Nephron progenitor cell (in vitro differentiated cells): ENCODE measurements at places on chromosomes 5 and 9.

DNA sequence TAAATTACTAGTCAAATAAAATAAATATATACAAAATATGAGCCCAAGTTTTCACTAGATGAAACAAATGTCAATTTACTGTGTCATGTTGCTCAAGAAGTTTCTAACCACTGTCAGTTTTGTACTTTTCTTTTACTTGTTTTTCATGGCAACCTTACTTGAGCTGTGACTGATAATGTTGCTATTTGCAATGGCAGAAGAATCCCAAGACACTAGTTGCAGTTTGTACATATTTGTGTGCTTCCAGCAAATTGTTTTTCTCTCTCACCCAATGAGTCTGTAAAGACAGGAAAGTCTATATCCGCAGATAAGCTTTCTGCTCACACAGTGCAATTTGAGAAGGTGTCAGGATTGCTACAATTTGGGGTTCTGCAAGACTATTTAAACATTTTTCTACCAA lies 338.6 kb upstream of the PCSK5 start:
- H3K27me3 ChIP-seq: peaks cover 8% of the 10 kb centered on the region
- no peak overlapping the region for H3K27ac ChIP-seq
- H3K4me3 ChIP-seq: no peak overlapping the region
- H3K4me1 ChIP-seq: no peaks in the 10 kb centered on the region
- H3K36me3 ChIP-seq: peaks cover 2% of the 10 kb centered on the region
- no peak for DNase-seq

- no peaks in the 10 kb centered on the region for H3K36me3 ChIP-seq
- H3K27me3 ChIP-seq: peaks cover 32% of the 10 kb centered on the region
- H3K4me1 ChIP-seq: no peaks in the 10 kb centered on the region
- no peak overlapping the region for H3K4me3 ChIP-seq
Observed at GRCh38 chr5:77255617-77256016, 45.1 kb downstream of the PDE8B start.

GRCh38 chr5:2014058-2014610 lies 131.4 kb upstream of the IRX4 start:
- H3K36me3 ChIP-seq: no peaks in the 10 kb centered on the region
- DNase-seq: no peak
- H3K4me3 ChIP-seq: no peak overlapping the region
- peaks cover 55% of the 10 kb centered on the region for H3K27me3 ChIP-seq

GRCh38 chr5:177403102-177403791 lies 2.8 kb upstream of the PFN3 start:
- DNase-seq: peak; percentile 38
- H3K4me3 ChIP-seq: peak overlapping the region; percentile 86
- H3K27me3 ChIP-seq: peaks cover 82% of the 10 kb centered on the region
- H3K36me3 ChIP-seq: no peaks in the 10 kb centered on the region
- H3K27ac ChIP-seq: no peak overlapping the region

- DNase-seq: no peak
- no peaks in the 10 kb centered on the region for H3K4me1 ChIP-seq
- no peaks in the 10 kb centered on the region for H3K36me3 ChIP-seq
- H3K4me3 ChIP-seq: no peak overlapping the region
- H3K27ac ChIP-seq: no peak overlapping the region
Observed at GRCh38 chr5:175246242-175246888, 197.6 kb downstream of the DRD1 start.

DNA sequence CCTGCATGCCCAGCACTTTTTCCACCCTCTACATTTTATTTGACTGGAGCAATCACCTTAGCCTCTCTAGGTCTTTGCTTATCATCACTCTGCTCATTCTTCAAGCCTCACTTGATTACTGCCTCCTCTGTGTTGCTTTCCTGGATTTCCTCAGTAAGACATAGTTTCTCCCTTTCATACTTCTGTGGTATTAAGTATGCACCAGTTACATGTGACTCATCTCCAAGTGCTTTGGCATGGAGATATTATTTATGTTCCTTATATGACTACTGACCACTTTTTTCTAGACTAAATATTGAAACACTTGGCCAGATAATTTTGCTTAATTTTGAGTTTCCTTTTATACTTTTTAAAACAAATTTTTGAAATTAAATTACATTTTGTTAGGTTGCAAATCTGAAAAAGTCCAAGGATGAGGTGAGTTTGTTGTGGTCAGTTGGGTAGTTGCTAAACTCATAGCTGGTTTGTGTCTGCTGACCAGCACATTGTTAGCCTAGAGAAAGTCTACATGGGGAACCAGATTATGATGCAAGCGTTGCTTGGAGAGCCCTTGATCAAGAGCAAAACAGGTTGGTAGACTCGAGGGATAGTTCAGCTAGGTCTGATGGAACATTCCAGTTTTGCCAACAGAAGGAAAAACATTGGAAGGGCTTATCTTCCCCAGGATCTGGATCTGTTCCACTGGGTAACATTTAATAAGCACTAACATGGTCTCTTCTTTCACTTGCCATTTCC lies 140.2 kb downstream of the TMC1 start:
- peaks cover 11% of the 10 kb centered on the region for H3K27me3 ChIP-seq
- H3K36me3 ChIP-seq: no peaks in the 10 kb centered on the region
- no peaks in the 10 kb centered on the region for H3K4me1 ChIP-seq
- H3K4me3 ChIP-seq: no peak overlapping the region

- no peak overlapping the region for H3K27ac ChIP-seq
- DNase-seq: no peak
- H3K4me1 ChIP-seq: no peaks in the 10 kb centered on the region
Observed at GRCh38 chr5:171188016-171188415, 121.0 kb upstream of the TLX3 start.

DNA sequence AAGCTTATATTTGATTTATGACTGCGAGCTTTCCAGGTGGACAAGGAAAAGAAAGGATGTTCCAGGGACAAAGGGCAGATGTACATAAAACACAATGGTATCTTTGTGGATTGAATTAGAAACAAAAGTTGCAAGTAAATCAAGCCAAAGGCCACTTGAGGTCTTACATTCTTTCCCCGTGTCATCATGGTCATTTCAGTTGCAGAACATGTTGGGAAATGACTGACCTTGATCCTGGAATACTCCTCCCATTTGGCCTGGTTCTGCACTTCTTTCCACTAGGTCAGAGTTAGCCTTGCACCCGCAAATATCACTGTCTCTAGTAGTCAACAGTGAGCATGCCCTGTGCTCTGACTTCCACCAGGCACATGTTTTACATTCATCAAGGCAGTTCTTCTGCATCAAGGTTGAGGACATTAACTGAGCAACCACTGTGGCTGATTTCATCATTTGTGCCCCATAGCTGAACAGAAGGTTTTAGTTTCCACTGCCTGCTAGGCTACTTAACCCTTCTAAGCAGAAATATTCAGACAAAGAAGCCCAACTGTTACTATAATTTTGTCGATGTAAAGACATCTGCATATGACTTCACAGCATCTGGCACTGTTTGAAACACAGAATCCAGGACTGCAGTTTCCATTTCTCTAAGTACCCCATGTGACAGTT lies 1161.7 kb upstream of the DMAC1 start:
- H3K4me1 ChIP-seq: no peaks in the 10 kb centered on the region
- H3K27me3 ChIP-seq: peaks cover 3% of the 10 kb centered on the region
- H3K27ac ChIP-seq: no peak overlapping the region
- no peak overlapping the region for H3K4me3 ChIP-seq

DNA sequence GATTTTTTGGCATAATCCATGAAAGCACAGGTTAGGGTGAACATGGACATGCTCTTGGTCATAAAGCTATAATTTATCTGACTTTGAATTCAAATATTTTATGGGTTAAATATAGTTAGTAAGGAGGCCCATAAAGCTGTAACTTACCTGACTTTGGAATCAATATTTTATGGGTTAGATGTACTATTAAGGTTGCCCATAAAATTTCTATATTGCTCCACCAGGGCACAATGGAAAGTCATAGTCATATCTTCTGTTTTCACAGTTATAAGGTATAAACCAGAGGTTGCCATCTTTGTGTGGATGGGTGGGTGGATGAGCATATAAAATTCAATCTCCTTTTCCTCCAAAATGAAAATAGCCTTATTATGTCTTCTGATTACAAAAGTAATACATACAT lies 120.5 kb upstream of the ADAMTSL1 start:
- no peak for DNase-seq
- no peaks in the 10 kb centered on the region for H3K36me3 ChIP-seq
- no peaks in the 10 kb centered on the region for H3K4me1 ChIP-seq
- no peak overlapping the region for H3K27ac ChIP-seq
- peaks cover 9% of the 10 kb centered on the region for H3K27me3 ChIP-seq

DNA sequence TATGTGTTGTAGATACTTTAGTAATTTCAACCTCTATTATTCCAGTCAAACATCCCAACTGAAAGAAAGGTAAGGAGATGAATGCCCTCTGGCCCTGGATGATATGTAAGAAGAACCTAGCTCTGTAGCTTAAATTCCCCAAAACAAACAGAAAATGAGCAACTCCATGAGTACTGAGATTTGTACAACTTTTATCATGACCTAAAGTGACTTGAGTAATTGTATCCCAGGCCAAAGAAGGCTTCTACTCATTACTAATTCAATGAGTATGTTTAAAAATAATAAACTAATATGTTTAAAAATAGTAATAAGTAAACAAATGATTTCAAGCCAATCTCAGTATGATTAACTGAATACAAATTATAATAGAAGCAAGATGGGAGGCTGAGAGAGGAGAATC lies 414.0 kb upstream of the ACTBL2 start:
- H3K36me3 ChIP-seq: no peaks in the 10 kb centered on the region
- H3K27ac ChIP-seq: no peak overlapping the region
- no peak overlapping the region for H3K4me3 ChIP-seq
- peaks cover 2% of the 10 kb centered on the region for H3K4me1 ChIP-seq
- DNase-seq: no peak

DNA sequence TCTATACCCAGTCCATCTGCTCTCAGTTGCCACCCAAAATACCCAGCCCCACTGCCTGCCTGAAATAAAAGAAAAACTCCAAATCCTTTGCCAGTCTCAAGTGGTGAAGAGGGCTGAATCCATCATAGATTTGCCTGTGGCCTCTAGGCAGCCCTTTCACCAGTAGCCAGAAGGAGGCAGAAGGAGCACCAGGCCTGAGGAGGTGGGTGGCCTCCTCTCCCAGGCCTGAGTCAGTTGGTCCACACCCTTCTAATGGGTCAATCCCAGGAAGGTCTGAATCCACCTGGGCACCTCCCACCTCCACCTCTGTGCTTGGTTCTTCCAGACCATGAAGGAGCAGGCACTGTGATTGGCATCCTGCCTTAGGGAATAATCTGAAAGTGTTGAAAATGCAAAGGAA lies 97.0 kb downstream of the DAPK1 start:
- DNase-seq: no peak
- no peaks in the 10 kb centered on the region for H3K27me3 ChIP-seq
- no peak overlapping the region for H3K4me3 ChIP-seq
- no peaks in the 10 kb centered on the region for H3K36me3 ChIP-seq
- H3K27ac ChIP-seq: peak overlapping the region; percentile 66

DNA sequence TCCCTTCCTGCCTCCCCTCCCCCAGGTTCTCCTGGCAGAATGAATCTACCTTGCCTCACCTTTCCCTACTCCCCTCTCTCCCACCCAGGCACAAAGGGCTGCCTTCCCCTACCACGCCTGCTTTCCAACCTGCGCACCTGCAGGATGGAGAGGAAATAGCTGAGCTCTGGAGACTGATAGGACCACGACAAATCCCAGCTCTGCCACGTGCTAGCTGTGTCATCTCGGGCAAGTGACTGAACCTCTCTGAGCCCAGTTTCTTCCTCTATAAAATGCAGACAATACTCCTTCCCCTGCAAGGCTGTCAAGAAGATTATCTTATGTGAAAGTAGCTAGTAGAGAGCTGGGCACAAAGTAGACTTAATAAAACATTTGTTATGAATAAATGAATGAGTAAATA lies 31.2 kb upstream of the PTGS1 start:
- no peak for DNase-seq
- H3K4me1 ChIP-seq: peaks cover 15% of the 10 kb centered on the region
- H3K27ac ChIP-seq: no peak overlapping the region
- no peaks in the 10 kb centered on the region for H3K36me3 ChIP-seq
- H3K4me3 ChIP-seq: no peak overlapping the region
- peaks cover 72% of the 10 kb centered on the region for H3K27me3 ChIP-seq

- peak overlapping the region; percentile 94 for H3K4me3 ChIP-seq
- H3K27ac ChIP-seq: peak overlapping the region; percentile 49
- no peaks in the 10 kb centered on the region for H3K27me3 ChIP-seq
Observed at GRCh38 chr5:65722575-65723403, 784 bp downstream of the NLN start.

GRCh38 chr5:172999974-173000373 lies 16.4 kb downstream of the ATP6V0E1 start:
- peaks cover 22% of the 10 kb centered on the region for H3K4me1 ChIP-seq
- no peak for DNase-seq
- peaks cover 33% of the 10 kb centered on the region for H3K36me3 ChIP-seq

DNA sequence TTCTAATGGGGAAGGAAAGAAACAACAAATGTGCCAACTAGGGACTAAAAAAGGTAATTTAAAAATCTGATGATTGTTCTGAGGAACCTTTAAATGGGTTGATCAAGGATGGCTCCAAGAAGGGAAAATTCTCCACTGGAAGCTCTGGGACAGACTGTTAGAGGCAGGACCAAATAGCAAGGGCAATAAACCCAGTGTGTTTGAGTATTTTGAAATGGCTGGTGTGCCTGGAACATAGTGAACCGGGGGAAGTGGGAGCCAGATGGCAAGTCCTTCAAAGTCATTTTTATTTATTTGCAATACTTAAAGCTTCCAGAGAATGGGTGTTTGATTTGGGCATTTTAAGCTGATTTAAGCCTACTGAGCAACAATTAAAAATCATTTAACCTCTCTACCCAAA lies 587.7 kb upstream of the MEF2C start:
- no peak for DNase-seq
- no peak overlapping the region for H3K4me3 ChIP-seq
- H3K27me3 ChIP-seq: no peaks in the 10 kb centered on the region

GRCh38 chr5:2284678-2285077 lies 402.0 kb upstream of the IRX4 start:
- peaks cover 14% of the 10 kb centered on the region for H3K27me3 ChIP-seq
- H3K27ac ChIP-seq: no peak overlapping the region
- peaks cover 10% of the 10 kb centered on the region for H3K4me1 ChIP-seq
- H3K36me3 ChIP-seq: no peaks in the 10 kb centered on the region

- no peaks in the 10 kb centered on the region for H3K4me1 ChIP-seq
- peak; percentile 53 for DNase-seq
- H3K4me3 ChIP-seq: no peak overlapping the region
Observed at GRCh38 chr9:137052998-137053943, 590 bp downstream of the ENTPD2 start.

DNA sequence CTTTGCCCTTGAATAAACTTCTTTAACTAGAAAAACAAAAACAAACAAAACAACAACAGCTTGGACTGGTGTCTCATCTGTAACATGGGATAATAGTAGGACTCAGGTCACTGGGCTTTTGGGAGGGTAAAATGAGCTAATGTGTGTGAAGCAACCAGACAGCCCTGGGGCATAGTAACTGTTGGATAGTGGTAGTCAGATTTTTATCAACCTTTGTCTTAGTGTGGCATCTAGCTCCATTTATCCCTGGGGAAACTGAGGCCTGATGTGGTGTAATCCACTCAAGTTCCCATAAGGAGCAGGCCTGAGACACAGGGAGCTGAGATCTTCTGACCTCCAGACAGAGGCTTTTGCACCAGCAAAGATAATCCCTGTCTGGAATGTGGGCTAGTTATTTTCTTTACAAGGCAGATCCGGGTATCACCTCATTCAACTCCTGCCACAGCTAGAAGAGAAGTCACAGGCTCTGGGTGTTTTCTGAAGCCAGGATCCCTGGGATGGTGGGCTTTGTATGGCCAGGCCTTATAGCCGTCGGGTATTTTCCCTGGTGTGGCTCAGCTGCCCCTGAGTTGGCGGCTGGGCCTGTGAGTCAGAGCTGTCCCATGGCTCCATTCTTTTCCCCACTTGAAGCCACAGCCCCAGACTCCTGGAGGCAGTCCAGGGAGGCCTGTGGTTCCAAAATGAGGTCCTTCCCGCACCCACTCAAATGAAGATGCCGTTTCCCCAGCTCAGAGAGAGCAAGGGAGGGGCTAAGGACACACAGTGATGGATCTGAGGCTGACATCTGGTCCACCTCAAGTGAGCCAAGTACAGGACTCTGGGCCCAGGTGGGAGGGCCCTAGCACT lies 26.1 kb upstream of the CSF1R start:
- H3K4me3 ChIP-seq: no peak overlapping the region
- no peak overlapping the region for H3K27ac ChIP-seq
- DNase-seq: no peak
- peaks cover 46% of the 10 kb centered on the region for H3K4me1 ChIP-seq
